ENCODE measurements at places on chromosomes 2 and 18.
A peak's percentile ranks its signal among the peaks of the same experiment; 100 is the strongest.

DNA sequence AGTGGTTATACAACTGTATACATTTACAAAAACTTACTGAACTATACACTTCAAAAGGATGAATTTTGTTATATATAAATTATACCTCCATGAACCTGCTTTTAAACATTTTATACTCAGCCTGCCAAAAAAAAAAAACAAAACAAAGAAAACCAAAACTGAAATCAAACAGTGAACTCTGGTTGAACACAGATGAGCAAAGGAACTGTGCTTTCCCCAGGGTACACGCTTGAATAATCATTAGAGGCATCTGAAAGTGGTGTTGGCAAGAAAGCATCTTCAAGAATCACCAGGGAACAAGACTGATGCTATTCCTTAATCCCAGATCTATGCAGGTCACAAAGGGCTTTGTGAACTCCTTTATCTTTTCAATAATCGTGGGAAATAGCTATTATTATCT lies 77.0 kb upstream of the LYPD1 start:
- DNase-seq: no peak

- DNase-seq: peak; percentile 45
These were observed 23.9 kb upstream of the CCDC68 start for GRCh38 chr18:54983041-54983686.

GRCh38 chr2:48792030-48792429 lies 36.5 kb upstream of the LHCGR start:
- DNase-seq: no peak

- DNase-seq: no peak
These were observed 143.2 kb downstream of the TPGS2 start for GRCh38 chr18:36685580-36685979.

- peak; percentile 3 for DNase-seq
These were observed 872 bp downstream of the ASB1 start for GRCh38 chr2:238427435-238428162.
